Left renal pelvis (tissue), 4 donors: ENCODE measurements at places on chromosomes 3 and 15.

- DNase-seq = no peak
Observed at GRCh38 chr3:99500485-99500884, 137.9 kb upstream of the COL8A1 start.

DNA sequence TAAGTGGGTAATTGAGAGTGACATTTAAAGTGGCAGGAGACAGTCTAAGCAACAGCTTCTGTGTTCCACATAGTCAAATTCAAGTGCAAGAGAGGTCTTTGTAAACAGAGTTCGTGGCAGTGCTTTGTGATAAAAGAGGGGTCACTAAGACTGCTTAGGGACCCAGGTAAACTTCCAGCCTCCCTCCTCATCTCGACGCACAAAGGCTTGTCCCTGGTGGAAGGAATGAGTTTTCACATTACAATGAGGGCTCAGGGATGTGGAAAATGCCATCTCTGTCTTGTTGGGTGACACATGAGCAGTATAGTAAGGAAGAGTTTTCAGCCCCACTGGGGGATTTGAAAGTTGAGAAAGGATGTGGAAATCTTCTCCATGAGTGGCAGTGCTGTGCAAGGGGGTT lies 7.3 kb downstream of the GMNC start:
- DNase-seq = no peak

GRCh38 chr3:48404440-48405342 lies 25.2 kb downstream of the PLXNB1 start:
- no peak for DNase-seq

DNA sequence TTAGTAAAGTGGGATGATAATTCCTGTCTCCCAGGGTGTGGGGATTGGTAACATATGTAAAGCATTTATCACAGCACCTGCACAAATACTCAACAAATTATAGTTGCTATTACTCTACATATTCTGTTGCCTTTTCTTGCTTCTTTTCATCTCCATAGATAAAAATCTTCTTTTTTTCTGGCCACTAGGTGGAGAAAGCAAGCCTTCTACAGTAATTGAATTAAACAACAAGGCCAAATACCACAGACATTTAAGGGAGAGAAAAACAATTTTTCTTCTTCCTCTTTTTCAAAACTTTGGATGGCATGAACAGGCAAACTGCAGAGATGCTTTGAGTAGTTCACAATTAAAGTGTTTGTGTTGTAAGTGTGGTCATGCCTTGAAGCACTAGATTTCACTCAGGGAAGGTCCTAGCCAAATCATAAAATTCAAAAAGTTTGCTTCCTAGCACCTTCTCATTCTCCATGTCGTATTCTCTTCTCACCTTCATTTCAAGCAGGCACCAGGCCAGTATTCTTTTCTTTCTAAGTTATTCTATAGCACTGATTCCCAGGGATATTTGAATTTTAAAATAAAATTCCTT lies 493.4 kb upstream of the TGFBR2 start:
- peak; percentile 20 for DNase-seq

DNA sequence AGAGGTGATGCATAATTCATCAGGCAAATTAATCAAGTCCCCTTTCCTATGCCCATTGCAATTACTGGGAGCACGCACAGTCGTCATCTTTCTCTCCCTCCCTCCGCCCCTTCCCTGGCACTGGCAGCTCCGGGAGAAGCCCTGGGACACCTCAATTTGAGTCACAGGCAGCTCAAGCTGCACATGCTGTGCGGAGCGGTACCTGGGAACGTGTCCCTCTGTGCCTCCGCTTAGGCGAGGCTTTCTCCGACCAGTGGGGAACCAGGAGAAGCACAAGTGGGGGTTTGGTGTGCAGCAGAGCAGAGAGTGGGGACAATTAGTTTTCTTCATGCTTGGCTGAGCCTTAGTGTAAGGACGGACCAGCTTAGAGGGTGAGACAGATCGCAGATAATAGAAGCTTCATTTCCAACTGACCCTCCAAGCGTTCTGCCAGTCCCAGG lies 88.3 kb downstream of the SOX14 start:
- no peak for DNase-seq

DNA sequence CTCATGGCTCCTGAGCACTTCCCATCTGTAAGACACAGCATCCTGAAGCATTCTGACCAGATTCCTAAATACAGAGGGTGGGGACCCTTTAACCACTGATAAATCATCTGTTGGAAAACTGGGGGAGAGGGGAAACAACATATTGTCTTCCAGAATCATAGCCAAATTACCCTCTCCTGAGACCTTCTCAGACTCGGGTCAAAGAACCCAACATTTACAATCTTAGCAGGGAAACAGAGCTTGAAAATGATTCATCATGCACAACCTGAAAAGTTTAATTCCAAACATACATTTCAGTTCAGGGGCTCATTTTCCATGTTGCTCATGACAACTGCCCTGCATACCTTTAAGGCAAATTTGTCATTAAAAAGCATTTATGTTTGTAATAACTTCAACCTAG lies 48.5 kb upstream of the TSPAN3 start:
- DNase-seq = no peak

DNA sequence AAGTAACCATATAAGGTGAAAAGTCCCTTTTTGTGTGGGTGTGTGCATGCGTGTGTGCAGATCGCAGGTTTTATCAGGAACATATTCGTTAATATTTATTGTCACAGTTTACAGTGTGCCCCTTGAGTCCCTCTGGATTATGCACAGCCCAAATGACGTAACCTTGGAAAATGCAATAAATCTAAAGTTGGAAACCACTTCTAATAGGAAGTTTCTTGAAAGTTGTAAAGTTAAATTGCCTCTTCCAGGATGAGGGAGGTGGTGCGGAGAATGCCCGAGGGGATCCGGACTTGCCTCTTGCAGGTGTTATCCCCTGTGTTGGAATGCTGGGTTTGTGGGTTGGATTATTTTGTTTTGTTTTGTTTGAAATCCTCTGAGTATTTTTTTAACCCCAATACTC lies 143.3 kb downstream of the CMSS1 start:
- peak; percentile 32 for DNase-seq

GRCh38 chr3:44939581-44940036 lies 36.4 kb downstream of the ZDHHC3 start:
- DNase-seq = no peak

DNA sequence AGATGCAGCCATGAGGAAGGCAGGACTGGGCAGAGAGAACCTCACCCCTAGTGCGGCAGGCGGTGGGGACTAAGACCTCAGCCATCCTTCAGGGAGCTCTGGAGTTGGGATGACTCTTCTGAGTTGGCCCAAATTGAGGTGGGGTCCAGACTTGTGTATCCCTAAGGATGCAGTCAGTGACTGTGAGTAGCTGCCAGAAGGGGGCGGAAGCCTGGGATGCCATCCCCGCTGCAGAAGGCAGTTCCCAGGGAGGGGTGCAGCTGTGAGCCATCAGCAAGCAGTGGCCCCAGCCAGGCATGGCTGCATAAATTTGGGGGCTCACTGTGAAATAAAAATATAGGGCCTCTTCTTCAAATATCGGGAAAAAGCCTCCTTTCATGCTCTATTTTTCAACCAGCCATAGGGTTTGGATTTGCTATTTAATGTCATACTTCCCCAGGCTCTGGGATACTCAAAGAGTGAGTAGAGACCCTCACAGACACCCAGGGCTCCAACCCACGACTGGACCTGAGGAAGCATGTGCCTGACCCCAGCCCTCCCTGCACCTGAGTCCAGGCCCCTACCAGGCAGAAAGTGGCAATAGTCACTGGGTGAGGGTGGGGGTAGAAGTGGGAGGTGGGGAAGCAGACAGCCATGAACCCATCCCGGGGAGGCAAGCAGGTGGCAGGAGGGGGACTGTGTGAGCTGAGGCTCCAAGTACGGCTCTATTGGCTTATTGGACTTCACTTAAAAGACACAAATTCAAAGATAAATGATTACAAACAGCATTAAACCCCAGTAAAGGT lies 30.5 kb downstream of the GRK7 start:
- no peak for DNase-seq

DNA sequence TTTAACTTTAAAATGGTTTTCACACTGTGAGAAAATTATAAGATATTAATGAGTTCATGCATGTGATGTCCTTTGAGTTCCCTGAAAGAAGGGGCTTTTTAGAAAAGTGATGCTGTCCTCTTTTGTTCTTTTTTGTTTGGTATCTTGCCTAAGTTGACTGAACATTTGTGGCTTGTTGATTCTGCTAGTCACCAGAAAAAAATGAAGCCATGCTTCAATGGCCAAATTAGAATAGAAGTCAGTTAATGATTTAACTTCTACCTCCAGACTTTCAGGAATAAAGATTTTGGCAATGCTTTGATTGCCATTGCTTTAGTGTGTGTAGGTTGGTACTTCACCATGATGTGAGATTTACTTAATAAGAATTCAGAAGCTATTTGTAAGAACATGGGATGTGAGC lies 260.6 kb upstream of the NECTIN3 start:
- DNase-seq = peak; percentile 15

- DNase-seq = no peak
Observed at GRCh38 chr3:41740374-41740886, 221.5 kb downstream of the ULK4 start.

GRCh38 chr15:99450896-99451358 lies 114.9 kb upstream of the MEF2A start:
- no peak for DNase-seq

GRCh38 chr3:25775936-25776335 lies 7.3 kb downstream of the NGLY1 start:
- DNase-seq = no peak

DNA sequence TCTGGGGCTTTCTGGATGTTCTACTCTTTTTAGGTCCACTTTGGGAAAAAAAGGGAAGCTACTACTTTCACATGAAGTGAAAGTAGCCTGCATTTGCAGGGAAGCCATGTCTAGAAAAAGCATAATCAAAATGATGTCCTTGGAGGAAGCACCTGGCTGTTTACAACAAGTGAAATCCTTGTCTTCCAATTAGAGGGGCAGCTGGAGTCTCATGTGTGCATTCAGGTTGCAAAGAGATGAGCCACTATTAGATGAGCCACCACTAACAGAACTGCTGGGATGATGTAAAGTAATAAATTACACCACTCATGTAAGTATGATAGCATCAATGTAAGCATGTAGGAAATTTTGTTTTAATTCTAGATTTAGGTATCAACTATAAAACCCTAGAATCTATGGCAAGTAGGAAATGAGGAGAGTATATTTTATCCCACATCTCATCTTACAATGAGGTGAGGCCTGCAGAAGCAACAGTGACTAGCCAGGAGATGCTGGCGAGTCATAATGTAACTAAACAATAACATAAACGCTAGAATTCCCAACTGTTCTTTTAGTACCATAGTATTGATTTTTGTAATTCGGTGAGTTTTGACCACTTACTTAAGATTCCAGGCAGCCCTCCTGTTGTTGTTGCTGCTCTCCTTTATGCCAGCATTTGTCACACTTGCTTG lies 75.9 kb downstream of the TMEM108 start:
- DNase-seq = no peak

GRCh38 chr15:34892963-34893591 lies 76.5 kb downstream of the AQR start:
- DNase-seq = no peak

DNA sequence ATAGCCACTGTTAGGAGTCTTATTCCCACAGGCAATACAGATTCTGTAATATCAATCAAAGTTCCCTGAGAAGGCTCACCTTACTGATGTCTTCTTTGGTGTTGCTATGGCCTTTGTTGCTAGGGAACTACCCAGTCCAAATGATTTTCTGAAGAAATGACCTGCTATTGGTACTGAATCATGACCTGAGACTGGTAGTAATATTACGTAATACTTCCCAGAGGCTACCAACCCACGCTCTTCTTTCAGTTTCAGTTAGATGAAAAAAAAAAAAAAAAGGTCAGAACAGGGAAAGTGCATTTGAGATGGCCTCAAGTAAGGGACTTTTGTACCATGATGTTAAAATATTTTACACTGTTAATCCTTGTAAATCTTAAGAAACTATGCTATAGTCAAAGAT lies 1092.5 kb upstream of the EPHA6 start:
- no peak for DNase-seq

- no peak for DNase-seq
Observed at GRCh38 chr3:41274944-41275668, 75.8 kb downstream of the CTNNB1 start.

DNA sequence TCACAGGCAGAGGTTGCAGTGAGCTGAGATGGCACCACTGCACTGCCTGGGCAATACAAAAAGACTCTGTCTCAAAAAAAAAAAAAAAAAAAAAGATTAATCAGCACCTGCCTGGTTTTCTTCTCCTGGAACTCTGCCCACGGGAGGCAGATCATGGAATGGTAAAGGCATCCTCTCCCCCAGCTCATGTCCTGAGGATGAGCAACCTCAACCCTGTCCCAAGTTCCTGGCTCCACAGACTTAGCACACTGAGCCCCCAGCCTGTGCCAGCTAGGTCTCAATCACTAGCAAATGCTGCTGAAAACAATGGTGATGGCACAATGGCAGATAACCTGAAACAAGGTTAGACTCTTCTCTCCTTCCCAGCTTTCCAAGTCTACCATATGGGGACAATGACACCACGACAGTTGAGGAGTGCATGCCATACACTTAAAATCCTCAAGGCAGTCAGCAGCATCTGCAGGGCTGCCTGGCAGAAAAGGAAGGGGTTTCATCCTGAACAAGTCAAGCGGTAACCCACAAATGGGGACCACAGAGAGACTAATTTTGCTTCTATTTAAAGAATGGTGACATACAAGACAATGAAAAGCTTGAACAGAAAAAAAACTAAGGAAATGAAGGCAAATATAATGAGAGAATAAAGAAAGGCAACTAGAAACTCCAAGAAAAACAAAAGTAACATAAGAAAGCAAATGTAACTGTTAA lies 4.8 kb downstream of the CLN6 start:
- no peak for DNase-seq

DNA sequence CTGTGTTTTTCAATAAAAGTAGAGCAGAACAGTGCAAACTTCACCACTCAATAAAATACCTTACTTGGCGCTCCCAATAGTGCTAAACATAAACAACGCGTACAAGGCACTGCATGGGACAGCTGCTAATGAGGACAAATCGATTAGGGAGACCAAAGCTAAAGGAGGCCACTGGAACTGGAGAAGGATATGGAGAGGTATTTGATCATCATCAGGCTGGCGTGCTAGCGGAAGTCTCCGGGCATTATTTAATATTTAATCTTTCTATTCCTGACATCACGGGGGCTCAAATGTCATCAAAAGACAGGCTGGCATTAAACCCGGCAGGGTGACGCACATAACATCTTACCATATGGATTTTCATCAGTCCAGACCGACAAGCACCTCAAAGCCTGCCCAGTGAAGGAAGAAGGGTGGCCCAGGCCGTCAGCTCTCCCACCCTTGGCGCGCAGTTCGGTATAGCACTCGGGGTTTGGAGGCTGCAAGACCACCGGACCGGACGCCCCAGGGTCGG lies 604 bp downstream of the CCPG1 start:
- no peak for DNase-seq

DNA sequence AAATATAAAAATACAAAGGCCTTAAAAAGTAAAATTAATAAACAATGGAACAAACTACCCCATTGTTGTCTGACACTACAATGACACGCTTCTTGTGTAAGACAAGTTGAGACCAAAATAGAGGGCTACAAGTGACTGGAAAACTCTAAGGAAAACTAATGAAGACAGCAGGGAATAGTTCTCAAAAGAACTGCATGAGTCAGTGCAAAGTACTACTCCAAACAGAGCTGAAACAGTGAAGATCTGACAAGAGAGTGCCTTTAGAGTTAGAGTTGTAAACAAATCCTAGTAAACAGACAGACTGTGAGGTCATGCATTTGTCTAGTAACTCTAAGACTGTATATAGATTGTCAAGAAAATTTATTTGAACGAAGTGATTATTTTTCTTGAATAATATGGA lies 233.9 kb downstream of the BBX start:
- DNase-seq = no peak

GRCh38 chr3:179606534-179607085 lies 2.0 kb downstream of the NDUFB5 start:
- DNase-seq = no peak
